ENCODE measurements at places on chromosomes 6 and 20. TPM values are rescaled to one million over a fixed set of nuclear protein-coding genes. Genes with fewer than 3 reads are reported as not detected.

TRAM2 gene
- 18.6 TPM for total RNA-seq

HLA-DQB2 gene
- total RNA-seq = 13.6 TPM

TGM3 gene
- not detected for total RNA-seq

LINC00237 gene
- not detected for total RNA-seq

TUBB2B gene
- 39.4 TPM for total RNA-seq

LPA gene
- 0.36 TPM for total RNA-seq

CLVS2 gene
- total RNA-seq = 0.04 TPM

OR2B6 gene
- total RNA-seq = not detected

VSTM2L gene
- total RNA-seq = 1.6 TPM

PNPLA1 gene
- 0.22 TPM for total RNA-seq

C20orf141 gene
- total RNA-seq = not detected

HCRTR2 gene
- total RNA-seq = not detected

DNA sequence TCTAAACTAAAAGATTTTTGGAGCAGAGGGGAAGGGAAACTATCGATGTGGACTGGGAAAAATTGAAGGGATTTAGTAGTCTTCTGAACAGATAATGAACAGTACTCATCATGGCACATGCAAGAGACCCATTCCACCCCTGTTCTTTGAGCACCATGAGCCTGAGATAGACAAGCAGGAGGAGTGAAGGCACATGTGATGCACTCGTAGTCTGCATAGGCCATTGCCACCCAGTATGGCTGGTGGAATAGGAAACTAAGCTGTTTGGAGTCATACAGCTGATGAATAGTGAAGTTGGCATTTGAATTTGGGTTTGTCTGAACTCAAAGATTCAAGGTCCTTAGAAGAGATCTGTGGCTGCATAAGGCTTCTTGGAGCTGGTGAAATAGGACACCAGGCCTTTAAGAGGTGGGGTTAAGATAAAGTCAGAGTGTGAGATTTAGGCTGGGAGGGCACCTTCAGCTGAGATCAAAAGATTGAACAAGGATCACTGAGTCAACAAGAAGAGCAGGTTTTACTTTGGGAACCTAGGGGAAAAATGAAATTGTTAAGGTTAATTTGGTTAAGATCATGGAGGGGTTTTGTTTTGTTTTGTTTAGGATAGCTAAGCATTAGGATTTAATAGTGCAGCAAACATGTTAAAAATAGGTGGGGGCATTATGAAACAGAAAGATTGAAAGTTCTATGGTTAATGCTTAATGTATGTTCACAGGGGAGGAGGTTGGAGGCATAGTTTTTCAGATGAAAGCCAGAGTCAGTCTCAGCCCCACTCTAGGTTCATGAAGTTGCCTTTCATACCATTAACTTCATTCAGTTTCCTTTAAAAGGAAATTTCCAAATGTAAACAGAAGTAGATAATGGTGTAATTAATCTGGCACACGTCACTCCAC lies 148.8 kb downstream of the ARID1B start:
- DNase-seq = no peak

DNA sequence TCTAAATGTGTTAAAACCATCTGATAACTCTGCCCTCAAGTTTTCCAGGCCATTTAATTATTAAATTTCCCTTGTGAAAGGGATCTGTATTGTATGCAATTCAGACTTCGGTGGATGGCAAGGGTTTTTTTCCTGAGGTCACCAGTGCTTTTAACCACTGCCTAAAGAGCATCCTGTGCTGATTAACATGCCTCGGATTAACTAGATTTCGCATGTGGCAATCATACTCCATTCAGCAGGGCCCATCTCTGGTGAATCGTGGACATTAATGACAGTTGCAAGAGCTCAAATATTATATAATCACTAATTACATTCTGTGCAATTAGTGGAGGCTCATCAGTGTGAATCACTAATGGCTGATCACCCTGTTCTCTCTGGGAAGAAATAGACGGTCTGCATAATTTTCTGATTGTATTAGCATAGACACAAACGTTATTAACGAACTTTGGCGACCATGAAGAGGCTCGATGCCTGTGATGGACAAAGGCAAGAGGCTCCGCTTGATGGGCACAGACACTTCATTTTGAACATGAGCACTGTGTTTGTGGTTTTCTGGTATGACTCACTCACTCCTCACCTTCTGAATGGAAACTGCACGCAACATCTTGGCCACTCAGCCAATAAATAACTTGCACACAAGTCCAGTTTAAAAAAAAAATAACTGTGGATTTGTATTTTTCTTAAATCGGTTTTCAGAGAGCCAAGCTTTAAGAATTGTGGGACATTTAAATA lies 31.4 kb downstream of the LINC00237 start:
- DNase-seq = no peak

- DNase-seq = no peak
Measured at GRCh38 chr6:132483779-132484679, 28.9 kb downstream of the STX7 start.

DNA sequence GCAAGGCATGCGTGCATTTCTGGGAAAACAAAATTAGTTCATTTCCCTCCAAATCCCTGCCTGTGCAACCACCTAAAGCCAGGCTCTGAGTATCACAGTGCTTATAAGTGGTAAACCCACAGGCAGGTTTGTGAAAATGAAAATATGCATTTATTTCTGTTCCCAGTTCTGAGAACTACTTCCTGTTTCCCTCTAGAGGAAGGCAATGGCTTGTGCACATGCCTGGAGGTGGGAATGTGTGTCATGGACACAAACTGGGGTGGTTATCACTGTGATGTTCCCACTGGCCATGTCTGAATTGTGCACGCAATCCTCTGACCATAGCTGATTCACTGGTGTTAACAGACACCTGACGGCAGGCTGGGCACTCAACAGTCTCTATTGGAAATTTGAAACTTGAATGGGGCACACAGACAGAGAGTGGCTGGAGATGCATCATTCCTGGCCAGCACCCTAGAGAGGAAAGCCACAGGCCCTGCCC lies 26.3 kb downstream of the FAM110A start:
- no peak for DNase-seq

- no peak for DNase-seq
Measured at GRCh38 chr6:167761794-167762258, 64.9 kb upstream of the AFDN start.

GRCh38 chr6:161360520-161360919 lies 86.7 kb upstream of the AGPAT4 start:
- no peak for DNase-seq

DNA sequence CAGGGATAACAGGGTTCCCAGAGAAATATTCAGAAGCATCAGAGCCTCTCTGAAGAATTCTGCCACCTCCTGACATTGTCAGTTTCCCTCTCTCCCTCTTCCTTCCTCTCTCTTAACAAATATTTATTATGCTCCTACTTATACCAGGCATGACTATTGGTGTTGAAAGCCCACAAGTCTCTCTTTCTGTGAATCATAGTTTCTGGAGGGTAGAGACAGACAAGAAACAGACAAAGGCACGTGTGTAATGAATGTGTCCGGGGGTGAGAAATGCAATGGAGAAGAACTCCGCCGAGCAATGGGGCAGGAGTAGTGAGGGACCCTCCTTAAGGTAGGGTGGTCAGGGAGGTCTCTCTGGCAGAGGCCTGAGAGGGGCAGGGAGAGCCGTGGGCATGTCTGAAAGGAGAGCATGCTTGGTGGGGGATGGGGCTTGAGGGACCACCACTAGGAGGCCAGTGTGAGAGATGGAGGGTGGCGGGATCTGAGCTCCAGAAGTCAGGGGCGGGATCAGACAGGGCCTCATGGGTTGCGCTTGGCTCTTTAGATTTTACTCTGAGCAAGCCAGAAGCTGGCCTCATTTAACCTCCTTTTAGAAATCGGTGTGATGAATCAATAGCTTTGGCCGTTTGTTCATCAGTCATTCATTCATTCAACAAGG lies 57.3 kb downstream of the EYA2 start:
- no peak for DNase-seq

DNA sequence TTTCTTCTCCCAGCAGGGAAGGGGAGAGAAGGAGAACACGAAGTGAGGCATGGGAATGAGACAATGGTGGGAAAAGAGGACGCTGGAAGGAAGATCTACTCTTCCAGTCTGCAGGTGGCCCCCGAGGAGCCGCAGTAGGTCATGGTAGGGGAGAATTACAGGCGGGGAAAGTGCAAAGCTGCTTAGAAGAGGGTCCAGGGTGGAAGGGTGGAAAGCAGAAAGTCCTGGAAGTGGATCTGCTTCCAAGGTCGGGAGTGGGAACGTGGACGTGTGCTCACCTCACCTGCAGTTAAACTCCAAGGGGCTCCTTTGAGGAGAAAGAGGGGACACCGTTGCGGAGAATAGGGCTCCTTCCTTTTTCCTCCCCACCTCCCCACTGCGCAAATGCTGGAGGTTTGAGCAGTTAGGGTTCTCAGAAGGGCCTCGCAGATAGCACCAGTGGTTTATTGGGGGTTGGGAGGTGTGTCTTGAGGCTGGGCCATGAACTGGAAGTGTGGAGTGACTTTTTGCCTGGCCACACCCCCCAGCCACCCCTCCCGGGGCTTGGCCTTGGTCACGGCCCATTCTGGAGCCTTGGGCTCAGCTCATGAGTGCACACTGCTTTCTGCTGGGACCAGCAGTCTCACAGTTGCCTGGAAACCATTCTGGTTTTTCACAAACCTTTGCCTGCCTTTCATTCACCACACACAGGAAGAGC lies 100.4 kb upstream of the MLN start:
- no peak for DNase-seq

DNA sequence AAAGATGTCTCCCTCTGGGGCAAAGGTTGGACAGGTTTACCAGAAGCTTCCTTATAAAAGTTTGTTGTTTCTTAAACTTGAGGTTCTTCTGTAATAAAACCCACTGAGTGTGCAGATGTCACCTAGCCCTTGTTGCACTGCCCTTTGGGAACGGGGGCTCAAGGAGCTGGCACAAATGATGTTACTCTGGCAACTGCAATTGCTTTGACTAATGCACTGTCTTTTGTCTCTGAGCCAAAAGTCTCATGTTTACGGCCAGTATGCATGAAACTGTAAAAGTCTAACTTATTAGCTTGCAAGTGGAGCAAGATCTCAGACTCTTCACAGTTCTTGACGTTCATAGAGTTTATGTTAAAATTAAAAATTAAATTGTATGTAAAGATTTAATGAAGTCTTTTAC lies 655.7 kb downstream of the EPHA7 start:
- no peak for DNase-seq

GRCh38 chr6:14182916-14183315 lies 65.3 kb downstream of the CD83 start:
- DNase-seq = no peak

DNA sequence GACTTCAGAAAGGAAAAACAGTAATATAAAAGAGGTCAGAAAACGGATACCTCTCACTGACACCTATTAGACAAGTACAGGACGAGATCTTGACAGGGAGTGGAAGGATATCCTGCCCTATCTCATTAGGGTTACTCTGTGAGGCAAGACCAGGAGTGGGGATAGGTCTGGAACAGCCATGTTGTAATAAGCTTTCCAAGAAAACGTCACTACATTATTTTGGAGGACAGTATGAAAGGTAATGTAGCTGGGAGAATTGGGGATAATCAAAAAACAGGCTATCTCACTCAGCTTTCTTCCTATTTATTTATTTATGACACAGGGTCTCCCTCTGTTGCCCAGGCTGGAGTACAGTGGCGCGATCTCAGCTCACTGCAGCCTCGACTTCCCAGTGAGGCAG lies 25.3 kb downstream of the HMGN4 start:
- DNase-seq = no peak

GRCh38 chr20:57524511-57525176 lies at the start of gene CTCFL:
Gene CTCFL, minus strand, starts transcription at chr20:57525140. Its CDS starts 935 bp downstream, at chr20:57524205.
- DNase-seq = no peak

DNA sequence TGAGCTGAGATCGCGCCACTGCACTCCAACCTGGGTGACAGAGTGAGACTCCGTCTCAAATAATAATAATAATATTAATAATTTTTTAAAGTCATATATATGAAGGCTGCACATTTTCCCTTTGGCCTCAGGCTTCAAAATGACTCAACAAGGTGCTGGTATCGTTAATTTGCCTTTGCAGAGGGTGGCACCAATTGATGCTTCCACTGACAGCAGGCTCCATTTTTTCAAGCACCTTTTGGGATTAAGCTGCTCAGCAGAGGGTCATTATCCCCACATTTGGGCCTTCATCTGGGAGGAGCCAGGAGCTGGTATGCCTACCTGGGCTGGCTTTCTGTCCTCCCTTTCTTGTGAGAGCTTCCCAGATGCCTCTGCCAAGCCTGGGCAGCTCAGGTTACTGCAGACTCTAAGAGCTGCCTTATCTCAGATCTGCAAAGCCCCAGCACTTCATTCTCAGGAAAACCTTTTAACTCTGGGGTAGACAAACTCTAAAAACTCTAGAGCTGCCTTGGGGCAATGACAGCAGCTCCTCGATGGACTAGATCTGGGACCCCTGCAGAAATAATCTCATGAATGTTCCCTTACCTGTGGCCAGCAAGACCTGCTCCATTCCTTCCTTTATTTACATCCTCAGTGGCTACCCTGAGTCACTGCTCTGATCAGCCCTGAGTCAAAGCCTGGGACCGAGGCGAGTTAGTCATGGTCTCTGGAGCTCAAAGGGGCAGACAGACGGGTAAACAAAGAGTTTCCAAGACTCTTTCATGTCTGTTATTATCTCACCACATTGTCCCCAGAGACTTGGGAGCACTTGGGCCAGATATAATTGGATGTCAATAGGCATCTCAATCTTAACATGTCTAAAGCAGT lies 80.0 kb upstream of the EYA2 start:
- no peak for DNase-seq

GRCh38 chr6:150324044-150324443 lies 44.8 kb upstream of the IYD start:
- DNase-seq = no peak

DNA sequence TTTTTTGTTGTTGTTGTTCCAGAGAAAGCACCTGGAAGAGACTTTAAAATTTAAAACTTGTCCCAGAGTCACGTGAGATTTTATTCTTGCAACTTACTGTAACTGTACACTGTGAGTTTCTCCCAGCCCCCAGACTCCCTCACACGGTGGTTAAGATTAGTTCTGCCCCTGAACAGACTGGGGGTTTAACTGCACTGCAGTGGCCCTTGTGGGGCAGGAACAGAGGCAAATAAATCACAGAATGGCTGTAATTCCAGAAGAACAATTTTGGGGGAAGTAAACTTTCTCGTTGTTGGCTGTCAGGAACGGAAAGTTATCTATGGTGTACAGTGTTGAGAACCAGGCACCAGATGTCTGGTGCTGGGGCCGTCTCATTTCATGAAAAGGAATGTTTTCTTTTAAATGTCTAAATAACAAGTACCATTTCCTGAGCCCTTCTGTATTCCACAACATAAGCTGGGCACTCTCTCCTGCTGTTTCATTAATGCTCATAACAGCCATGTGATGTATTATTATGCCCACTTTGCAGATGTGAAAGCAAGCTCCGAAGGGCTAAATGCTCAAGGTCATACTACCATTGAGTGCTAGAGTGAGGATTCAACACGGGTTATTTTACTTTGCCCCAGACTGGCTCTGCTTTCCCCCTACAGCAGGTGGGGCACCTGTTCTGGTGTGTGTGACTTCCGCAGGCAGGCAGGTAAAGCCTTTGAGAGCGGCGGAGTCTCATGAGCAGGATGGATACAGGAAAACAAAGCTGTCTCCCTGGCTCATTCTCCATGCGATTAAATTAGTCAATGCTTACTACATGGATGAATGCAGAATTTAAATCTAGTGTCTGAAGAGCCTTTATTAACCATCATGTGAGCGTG lies 30.5 kb downstream of the CNKSR3 start:
- DNase-seq = no peak

Measured in sciatic nerve (tissue), 2 donors.